NCI-H2107 (cell line): ENCODE measurements at places on chromosomes 3 and 15.

DNA sequence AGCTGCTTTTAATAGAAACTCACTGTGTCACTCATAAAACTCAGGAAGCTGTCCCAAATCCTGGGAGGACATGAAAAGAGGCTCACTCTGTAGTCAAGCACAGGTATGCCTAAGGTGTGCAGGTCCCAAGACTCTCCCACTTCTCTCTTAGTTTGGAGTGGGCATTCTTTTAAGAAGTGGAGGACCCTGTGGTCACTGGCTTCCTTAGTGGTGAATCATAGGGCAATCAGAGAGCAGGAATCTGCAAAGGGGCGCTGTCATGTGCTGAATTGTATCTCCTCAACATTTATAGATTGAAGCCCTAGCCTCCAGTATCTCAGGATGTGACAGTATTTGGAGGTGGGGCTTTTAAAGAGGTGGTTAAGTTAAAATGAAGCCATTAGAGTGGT, 47.2 kb upstream of the ZBTB38 start:
- no peak for DNase-seq

GRCh38 chr3:149678351-149678950, 20.6 kb upstream of the WWTR1 start:
- DNase-seq = no peak

GRCh38 chr15:74320352-74321247, 46.8 kb downstream of the CYP11A1 start:
- DNase-seq = peak; percentile 17

DNA sequence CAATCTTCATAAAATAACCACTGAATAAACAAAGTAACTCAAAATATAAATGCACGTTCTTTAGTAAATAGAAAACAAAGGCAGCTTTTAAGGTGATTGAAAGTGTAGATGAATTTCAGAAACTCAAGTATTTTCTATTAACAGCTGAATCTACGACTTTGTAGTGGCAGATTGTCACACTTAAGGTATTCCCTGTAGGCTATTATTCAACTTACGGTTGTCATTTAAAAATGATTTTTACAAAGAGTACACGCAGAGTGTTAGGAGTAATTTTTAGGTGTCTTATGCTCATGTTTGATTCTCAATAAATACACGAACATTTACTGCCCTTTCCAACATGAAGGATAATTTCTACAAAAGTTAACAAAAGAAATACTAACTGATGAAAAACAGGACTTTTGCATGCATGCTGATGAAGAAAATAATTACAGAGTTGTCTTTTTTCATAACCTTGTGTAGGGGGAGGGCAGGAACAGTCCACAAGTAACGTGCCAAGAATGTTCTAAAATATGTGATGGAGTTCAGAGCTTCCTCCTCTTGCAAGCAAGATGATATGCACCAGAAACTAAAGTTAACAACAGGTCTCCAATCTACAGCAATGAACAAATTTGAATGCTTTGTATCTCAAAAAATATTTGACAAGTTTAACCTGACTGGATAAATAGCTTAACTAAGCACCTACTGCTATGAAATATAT, 16.7 kb downstream of the DCBLD2 start:
- DNase-seq = no peak

DNA sequence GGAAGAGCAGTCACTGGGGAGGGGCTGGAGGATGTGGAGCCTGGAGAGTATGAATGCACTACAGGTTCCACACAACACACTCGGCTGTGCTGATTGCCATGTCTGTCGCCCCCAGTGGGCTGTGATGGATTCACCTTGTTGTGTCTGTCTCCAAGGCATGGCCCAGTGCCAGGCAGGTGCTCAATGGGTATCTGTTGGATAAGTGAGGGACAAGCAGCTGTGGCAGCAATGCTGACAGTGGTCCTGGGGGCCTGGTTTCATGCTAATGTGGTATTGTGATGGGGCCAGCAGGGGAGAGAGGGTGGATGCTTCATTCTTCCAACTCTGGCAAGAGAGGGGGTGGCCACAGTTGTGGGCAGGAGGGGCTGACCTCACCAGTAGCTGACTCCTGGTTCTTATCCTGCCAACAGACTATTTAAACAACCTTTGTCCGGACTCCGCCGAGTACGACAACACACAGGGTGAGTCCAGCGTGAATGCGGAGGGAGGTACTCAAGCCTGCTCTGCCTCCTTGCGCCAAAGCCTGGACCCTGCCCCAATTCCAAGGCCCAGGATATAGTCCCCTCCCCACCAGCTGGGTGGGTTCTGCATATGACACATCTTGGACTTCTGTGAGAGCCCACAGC, 47.3 kb upstream of the NR2C2 start:
- no peak for DNase-seq

DNA sequence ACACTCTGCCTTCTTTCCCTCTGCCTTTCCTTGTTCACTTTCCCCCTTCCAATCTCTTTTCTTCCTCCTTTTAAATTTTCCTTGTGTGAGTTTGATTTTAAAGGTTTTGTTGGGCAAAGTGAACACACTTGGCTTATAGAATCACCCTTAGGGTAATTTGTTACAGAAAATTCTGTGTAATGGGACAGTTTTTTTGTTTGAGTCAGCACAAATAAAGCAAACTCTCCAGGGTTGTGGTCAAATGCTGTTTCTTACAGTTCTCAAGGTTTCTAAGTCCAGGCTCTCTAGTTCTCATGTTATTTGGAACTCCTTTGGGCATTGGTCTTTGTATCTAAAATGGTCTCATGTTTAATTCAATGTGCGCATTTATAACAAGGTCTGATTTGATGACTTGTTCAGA, 307.1 kb downstream of the PTPRG start:
- DNase-seq = no peak

- no peak for DNase-seq
Measured at GRCh38 chr15:40769274-40770146, at the start of gene C15orf62. TSS of gene C15orf62 (plus strand) at chr15:40769980. CDS start at chr15:40770496, 516 bp downstream.
